Muscle of leg (tissue), 16 donors: ENCODE measurements at places on chromosomes 1 and 21. TPM values are rescaled to one million over a fixed set of nuclear protein-coding genes. Genes with fewer than 3 reads are reported as not detected.
A peak's percentile ranks its signal among the peaks of the same experiment; 100 is the strongest.

GCSAML gene
- 0.09 TPM for total RNA-seq

FAM167B gene
- 2.5 TPM for total RNA-seq

TXNDC12 gene
- total RNA-seq, result 32.9 TPM

TBX15 gene
- 41.4 TPM for total RNA-seq

TMEM52 gene
- total RNA-seq, result 66.3 TPM

RGS4 gene
- total RNA-seq, result 1.8 TPM

KMO gene
- 0.27 TPM for total RNA-seq

- H3K36me3 ChIP-seq, result no peaks in the 10 kb centered on the region
- H3K4me3 ChIP-seq, result no peak overlapping the region
- no peak overlapping the region for H3K27ac ChIP-seq
- no peak for DNase-seq
These were observed 157.1 kb downstream of the NPHP4 start for GRCh38 chr1:5835179-5835562.

DNA sequence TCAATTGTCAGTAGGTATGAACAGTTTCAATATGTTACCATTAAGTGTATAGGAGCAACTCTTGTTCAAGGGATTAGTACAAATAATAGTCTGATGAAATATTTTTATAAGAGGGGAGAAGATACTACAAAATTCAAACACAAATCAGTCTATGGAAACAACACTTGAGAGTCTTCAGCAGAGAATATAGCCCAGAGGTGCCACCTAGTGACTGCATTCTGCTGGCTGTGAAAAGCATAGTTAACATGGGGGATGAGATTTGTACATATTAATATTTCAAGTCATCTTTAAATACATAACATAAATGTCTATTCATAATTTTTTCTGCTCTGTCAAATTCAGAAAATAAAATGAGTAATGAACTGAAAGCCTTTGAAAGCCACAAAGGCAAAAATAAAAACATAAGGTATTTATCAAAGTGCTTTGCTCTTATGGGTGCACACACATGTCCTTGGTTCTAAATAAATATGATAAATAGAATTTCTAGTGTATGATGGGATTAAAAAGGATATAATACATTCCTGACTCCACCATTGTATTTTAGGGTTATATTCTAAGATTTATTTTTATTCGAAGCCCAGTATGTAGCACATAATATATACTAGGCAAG, 440.9 kb upstream of the ZRANB2 start:
- no peak overlapping the region for H3K27ac ChIP-seq
- H3K27me3 ChIP-seq, result no peaks in the 10 kb centered on the region
- no peaks in the 10 kb centered on the region for H3K4me1 ChIP-seq
- no peaks in the 10 kb centered on the region for H3K36me3 ChIP-seq

- no peaks in the 10 kb centered on the region for H3K27me3 ChIP-seq
- peaks cover 48% of the 10 kb centered on the region for H3K4me1 ChIP-seq
- H3K27ac ChIP-seq, result no peak overlapping the region
- peaks cover 52% of the 10 kb centered on the region for H3K36me3 ChIP-seq
- H3K4me3 ChIP-seq, result no peak overlapping the region
- no peak for DNase-seq
These were observed 103.9 kb downstream of the BCAR3 start for GRCh38 chr1:93577536-93578432.

DNA sequence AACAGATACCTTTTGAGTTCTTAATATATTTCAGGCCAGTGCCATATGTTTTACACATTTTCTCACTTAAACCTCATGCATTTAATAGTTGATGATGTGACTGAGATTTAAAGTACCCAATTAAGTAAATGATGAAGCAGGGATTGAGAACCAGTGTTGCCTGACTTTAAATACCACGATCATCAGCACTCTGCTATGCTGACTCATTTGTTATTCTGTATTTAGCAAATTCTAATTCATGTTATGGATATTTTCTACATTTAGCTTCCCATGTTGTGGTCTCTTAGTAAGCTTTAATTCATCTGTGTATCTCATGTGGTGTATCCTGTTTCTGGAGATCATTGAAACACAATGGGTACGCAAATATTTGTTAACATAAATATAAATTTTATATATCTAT, 363.0 kb downstream of the PTBP2 start:
- H3K36me3 ChIP-seq, result no peaks in the 10 kb centered on the region
- H3K4me3 ChIP-seq, result no peak overlapping the region
- no peaks in the 10 kb centered on the region for H3K27me3 ChIP-seq
- DNase-seq, result no peak

DNA sequence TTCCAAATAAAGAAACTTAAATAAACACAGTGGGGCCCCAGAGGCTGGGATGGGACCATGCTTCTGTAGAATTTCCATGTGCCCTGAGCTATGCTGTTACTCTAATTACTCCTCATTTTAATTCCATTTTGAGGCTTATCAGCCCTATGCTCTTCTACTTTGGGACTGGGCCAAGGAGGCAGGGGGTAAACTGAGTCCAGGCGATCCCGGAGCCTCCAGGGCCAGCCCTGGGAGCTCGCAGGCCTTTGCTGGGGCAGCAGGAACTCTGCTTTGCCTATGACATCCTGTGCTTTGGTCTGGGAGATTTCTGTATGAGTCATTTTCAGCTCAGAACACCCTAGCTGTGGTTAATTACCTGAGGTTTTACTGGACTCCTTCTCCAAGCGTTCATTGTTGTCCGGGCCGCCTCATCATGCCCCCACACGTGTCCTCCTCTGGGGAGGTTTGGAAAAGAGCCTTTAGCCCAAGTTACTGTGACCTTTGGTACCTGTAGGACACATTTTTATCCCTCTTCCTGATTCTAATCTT, 95.7 kb downstream of the RHOU start:
- DNase-seq, result no peak
- H3K27me3 ChIP-seq, result no peaks in the 10 kb centered on the region
- no peaks in the 10 kb centered on the region for H3K36me3 ChIP-seq
- peaks cover 23% of the 10 kb centered on the region for H3K4me1 ChIP-seq
- H3K27ac ChIP-seq, result no peak overlapping the region

DNA sequence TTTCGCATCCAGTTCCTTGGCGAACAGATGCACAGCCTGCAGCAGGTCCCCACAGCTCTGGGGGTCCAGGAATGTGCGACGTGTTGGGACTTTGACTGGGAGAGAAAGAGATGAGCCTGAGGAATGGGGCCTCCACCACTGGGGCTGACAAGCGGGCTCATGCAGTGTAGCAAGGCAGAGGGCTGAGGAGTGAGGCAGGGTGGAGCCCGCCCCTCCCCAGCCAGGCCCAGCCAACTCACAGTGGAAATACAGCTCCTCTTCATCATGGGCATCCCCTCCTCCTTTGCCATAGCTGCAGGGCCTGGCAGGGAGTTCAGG, 30.7 kb downstream of the CDCA8 start:
- no peak for DNase-seq
- H3K4me1 ChIP-seq, result no peaks in the 10 kb centered on the region
- H3K27ac ChIP-seq, result no peak overlapping the region
- no peaks in the 10 kb centered on the region for H3K36me3 ChIP-seq
- no peak overlapping the region for H3K4me3 ChIP-seq

- H3K36me3 ChIP-seq, result no peaks in the 10 kb centered on the region
- H3K4me1 ChIP-seq, result peaks cover 6% of the 10 kb centered on the region
- H3K27me3 ChIP-seq, result peaks cover 15% of the 10 kb centered on the region
- no peak for DNase-seq
- H3K27ac ChIP-seq, result no peak overlapping the region
These were observed 5.1 kb downstream of the HOOK1 start for GRCh38 chr1:59819566-59820438.

GRCh38 chr21:46253610-46254124, 25.1 kb upstream of the LSS start:
- H3K27me3 ChIP-seq, result no peaks in the 10 kb centered on the region
- peaks cover 78% of the 10 kb centered on the region for H3K36me3 ChIP-seq
- H3K4me3 ChIP-seq, result no peak overlapping the region
- DNase-seq, result no peak

- H3K4me3 ChIP-seq, result no peak overlapping the region
- peaks cover 26% of the 10 kb centered on the region for H3K4me1 ChIP-seq
- no peak for DNase-seq
- H3K36me3 ChIP-seq, result no peaks in the 10 kb centered on the region
These were observed 9.5 kb downstream of the CHIT1 start for GRCh38 chr1:203219934-203220333.

DNA sequence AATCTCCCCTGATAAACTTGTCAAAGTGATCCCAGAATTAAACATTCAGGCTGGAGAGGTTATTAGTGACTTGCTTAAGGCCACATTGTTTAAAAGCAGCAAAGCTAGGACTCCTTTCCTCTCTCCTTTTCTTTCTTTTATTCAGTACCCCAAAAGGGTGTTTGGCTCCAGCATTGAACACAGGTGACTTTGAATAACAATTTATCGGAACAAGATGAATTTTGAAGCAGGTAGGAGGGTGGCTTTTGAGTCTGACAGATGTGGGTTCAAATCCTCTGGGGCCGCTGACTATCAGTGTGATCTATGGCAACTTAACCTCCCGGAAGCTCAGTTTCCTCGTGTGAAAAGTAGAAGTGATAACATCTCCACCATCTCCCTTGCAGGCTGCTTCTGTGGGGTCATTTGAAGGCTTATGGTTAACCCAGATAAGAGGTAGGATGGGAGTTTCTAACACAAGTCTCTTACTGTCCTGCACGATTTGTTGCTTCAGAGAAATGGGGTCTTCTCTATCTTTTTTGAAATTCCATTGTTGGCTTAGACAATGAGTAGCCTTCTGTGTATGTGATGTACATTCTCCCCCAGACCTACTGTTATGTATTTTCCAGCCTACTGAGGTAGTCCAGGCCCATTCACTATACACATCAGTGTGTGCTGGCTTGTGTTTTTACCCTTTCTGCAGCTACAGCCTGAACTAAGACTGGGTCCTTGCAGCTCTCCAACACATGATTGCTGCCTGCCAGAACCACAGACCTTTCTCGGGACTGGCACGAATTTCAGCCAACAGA, 29.0 kb downstream of the JUN start:
- no peak overlapping the region for H3K4me3 ChIP-seq
- no peak for DNase-seq
- no peak overlapping the region for H3K27ac ChIP-seq
- H3K36me3 ChIP-seq, result no peaks in the 10 kb centered on the region
- peaks cover 4% of the 10 kb centered on the region for H3K4me1 ChIP-seq

GRCh38 chr1:68429233-68429808, 20.4 kb downstream of the RPE65 start:
- no peak for DNase-seq
- no peak overlapping the region for H3K27ac ChIP-seq
- H3K4me1 ChIP-seq, result no peaks in the 10 kb centered on the region
- no peaks in the 10 kb centered on the region for H3K27me3 ChIP-seq

DNA sequence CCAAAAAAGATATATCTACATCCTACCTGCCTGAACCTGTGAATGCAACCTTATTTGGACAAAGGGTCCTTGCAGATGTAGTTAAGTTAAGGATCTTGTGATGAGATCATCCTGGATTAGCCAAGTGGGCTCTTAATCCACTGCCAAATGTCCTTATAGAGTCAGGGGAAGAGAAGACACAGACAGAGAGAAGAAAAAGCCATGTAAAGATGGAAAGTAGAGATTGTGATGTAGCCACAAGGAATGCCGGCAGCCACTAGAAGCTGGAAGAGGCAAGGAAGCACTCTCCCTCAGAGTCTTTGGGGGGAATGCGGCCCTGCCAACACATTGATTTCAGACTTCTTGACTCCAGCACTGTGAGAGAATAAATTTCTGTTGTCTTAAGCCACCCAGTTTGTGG, 16.2 kb downstream of the HSD11B1 start:
- H3K27ac ChIP-seq, result no peak overlapping the region
- H3K4me3 ChIP-seq, result no peak overlapping the region
- H3K27me3 ChIP-seq, result no peaks in the 10 kb centered on the region
- H3K4me1 ChIP-seq, result no peaks in the 10 kb centered on the region
- H3K36me3 ChIP-seq, result no peaks in the 10 kb centered on the region

DNA sequence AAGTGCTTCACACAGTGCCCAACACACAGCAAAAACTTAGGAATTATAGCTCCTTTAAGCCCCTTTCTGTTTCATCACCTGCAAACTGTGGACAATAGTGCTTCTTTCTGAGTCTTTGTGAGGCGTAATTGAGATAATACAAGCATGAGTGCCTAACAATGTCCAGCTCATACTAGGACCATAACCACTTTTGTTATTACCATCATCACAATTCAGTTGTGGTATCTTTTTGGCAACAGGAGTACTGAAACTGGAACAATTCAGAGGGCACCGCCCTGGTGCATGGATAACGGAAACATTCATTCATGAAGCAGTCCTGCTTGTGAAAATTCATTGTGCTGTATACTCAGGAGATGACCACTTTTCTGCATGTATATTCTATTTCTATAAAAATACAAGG, 18.2 kb downstream of the DNAJC11 start:
- H3K36me3 ChIP-seq, result peaks cover 16% of the 10 kb centered on the region
- no peaks in the 10 kb centered on the region for H3K4me1 ChIP-seq
- H3K27ac ChIP-seq, result no peak overlapping the region
- no peak overlapping the region for H3K4me3 ChIP-seq
- DNase-seq, result no peak
- H3K27me3 ChIP-seq, result no peaks in the 10 kb centered on the region

GRCh38 chr1:162056043-162056442, 13.4 kb upstream of the NOS1AP start:
- peak; percentile 67 for DNase-seq
- H3K27ac ChIP-seq, result no peak overlapping the region
- no peaks in the 10 kb centered on the region for H3K36me3 ChIP-seq
- H3K4me3 ChIP-seq, result no peak overlapping the region
- H3K27me3 ChIP-seq, result peaks cover 2% of the 10 kb centered on the region

DNA sequence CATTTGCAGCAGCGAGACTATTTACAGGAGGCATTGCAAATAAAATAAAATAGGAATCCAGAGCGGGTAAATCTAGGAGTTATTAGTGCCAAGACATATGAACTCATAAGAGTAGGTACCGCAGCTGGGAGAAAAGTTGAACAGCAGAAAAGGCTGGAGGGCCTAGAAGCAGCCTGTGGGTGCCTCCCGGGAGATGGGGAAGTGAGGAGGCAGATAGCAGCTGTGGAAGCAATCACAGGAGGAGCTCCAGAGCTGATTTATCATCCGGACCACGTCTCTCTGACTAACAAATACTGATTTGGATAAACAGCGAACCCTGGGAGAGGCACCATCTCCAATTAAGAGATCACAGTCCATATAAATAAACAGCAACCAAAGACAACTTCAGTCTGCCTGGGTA, 64.6 kb downstream of the BRINP2 start:
- H3K27ac ChIP-seq, result no peak overlapping the region
- H3K4me3 ChIP-seq, result no peak overlapping the region
- H3K4me1 ChIP-seq, result peaks cover 2% of the 10 kb centered on the region
